HEK293T (cell line): ENCODE measurements at places on chromosomes 3 and 15.

DNA sequence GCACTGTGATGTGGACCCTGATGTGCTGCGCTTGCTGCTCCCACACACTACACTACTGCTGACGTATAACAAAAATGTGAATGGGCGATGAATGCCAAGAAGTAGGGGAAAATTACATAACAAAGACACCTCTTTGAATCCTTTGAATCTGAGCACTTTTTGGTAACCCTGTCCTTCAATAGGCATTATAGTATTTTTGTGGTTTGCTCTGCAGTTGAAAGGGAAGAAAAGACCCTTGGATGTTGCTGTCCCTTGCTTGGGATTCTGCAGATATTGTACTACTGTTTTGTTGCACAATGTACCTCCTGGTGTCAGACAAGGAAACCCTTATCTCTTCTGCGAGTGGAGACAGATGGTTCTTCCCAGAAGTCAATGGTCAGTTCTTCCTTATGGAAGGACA, 124.8 kb upstream of the UBE3A start:
- no peak for DNase-seq

- no peak for DNase-seq
These were observed 31.7 kb downstream of the HMCES start for GRCh38 chr3:129310111-129311011.

DNA sequence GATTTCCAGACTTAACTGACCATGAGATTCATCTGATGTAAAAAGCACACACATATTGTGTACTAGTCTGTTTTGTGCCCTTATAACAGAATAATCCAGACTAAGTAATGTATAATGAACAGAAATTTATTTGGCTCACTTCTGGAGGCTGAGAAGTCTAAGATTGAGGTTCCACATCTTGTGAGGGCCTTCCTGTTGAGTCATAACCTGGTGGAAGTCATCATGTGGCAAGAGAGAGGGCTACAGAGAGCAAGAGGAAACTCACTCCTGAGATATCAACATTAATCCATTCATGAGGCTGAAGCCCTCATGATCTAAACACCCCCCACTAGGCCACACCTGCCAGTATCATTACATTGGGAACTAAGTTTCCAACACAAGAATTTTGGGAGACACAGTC, 977.6 kb downstream of the MCTP2 start:
- no peak for DNase-seq

GRCh38 chr15:56971571-56971970, 53.1 kb downstream of the TCF12 start:
- DNase-seq, result no peak

- no peak for DNase-seq
These were observed 467 bp downstream of the PIF1 start for GRCh38 chr15:64824929-64825430.

DNA sequence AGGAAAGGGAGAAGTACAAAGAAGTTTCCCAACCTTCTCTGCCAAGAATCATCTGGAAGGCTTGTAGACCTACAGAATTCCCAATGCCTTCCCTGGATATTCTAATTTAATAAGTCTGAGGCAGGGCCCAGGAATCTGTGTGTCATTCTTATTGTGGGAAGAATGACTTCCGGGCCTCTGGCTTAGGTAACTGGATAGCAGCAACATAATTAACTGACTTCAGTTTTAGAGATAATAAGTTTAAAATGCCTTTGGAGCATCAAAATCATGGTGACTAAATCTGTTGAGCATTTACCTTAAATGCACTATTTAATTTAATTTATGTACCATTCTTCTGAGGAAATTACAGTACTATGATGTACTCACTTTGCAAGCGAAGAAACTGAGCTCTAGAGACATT, 44.3 kb upstream of the TM4SF1 start:
- no peak for DNase-seq

DNA sequence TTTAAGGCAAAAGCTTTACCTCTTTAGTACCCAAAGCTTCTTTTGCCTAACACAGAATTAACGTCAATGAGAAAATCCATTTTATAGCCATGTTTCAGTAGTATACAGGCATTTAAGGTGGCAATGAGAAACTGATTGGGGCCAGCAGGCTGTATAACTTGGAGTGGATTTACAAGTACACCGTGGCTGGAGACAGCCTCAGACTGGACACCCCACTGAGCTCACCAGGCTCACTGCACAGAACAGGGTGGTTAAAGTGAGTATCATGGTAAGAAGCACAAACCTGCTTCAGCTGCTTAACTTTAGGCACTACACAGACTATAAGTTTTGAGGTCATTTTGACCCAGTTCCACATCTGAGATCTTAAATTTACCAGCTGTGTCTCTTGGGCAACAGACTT, 8.9 kb downstream of the CPOX start:
- DNase-seq, result no peak

DNA sequence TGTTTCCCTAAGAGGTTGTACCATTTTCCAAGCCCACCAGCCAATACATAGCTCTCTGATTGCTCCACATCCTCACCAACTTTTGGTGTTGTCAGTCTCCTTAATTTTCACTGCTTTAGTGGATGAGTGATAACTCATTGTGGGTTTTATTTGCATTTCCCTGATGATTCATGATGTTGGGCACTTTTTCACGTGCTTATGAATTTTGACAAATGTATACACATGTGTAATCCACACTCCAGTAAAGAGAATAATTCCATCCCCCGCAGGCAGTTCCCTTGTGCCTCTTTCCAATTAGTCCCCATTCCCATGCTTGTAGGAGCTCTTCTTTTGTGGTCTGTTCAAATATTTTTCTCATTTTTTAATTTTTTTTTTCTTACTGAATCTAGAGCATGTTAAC, 52.4 kb downstream of the ANP32A start:
- no peak for DNase-seq

DNA sequence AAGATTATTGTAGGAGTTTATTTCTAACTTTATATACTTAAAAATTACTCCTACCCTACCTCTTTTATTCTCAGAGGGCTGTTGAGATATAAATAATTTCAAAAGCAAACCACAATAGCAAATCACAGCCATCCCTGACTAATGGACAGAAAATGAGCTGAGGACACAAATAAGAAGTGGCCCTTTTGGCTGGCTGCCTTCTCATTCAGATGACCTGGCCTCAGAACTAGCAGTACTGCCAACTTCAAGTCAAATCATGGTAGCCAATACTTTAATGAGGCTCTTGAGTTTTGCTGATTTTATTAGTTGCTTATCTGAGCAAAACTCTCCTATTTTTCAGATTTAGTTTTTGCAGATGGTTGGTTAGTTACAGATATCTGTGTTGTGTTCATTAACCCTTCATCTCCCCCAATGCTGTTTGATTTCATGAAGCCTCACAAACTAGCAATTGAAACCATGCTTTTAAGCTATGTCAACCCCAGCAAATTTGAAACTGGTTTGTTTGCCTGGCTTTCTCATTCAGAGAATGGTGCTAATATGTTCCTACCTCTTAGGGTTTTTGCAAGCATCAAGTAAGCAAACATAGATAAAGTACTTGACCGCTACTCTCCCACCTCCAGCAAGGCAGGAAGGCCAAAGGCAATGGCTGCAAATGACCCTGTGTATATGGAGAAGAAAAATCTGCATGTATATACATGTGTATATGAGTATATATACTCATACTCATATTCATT, 73.4 kb upstream of the HACD2 start:
- no peak for DNase-seq

- DNase-seq, result no peak
These were observed 9.6 kb upstream of the LRRC2 start for GRCh38 chr3:46575577-46576222.

- no peak for DNase-seq
These were observed 241.9 kb downstream of the NTRK3 start for GRCh38 chr15:88014454-88015160.

GRCh38 chr3:174958671-174959328, 99.7 kb downstream of the NAALADL2 start:
- DNase-seq, result no peak

- no peak for DNase-seq
These were observed 237.7 kb upstream of the AZI2 start for GRCh38 chr3:28586325-28586724.

DNA sequence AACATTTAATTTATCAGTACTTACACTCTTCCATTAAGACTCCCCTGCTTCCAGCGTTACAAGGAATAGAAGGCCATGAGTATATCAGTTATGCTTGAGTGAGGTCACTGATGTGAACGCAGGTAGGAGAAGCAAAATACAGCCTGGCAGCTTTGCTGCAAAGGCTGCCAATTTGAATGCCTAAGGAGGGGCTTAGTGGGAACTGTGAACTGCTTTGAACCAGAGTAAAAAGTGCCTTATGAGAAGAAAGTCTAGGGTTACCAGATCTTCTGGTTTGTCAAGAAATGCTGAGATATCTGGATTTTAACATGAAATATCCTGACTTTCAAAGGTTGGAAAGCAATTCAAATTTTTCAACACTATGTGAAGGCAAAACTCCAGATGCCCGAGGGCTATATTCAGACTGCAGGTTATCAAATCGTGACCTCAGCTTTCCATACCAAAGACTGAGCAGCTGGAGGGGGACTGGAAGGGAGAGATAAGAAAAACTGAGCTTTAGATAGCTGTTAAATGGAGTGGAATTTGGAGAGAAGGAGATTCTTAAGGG, 446.3 kb upstream of the NECTIN3 start:
- no peak for DNase-seq

DNA sequence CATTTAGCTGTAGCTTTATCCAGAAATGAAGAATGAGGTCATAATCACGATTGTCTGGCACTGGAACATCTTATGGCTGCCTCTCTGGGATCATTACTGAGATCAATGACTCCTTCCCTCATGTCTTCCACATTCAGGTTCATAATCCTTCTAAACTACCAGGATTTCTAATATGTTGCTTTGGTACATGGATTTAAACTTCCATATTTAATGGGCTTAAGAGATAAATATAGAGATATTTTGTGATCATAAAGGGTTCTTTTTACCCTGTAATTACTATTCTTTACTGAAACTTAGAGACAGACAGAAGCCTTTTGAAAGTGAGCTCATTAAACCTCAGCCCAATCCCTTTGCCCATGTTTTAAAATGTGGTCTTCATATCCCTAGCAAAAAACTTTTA, 575.4 kb upstream of the ALCAM start:
- DNase-seq, result no peak

DNA sequence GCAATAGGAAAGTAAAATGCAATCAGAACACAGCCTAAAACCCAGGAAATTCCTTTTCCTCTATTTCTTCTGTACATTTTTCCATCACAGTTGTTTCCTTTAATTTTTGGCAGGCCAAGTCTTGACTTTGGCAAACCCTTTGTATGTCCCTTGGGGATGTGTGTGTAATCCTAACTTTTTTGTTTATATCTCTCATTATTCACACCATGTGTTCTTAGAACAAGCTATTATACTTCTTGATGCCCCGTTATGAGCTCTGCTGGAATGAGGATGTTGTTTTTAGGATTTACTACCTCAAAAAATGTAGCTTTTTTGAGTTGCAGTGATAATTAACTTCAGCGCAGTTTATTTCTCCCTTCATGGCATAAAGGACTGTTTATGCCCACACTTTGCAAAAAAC, 123.4 kb downstream of the ABI3BP start:
- no peak for DNase-seq

DNA sequence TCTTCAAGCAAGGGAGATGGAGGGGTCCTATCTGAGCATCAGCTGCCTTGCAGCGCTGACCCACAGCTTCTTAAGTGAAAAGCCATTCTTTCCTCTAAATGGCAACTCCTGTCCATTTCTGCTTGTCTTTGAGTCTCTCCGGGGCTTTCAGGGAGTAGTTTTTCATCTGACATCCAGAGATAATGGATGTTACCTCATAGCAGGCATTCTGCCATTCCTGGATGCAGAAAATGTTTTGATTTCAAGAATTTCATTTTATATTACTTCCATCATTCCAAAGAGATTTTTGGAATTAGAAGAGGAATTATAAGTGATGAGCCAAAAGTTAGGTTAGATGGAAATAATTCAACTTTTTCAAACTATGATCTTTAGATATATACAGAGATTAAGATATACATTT, 44.9 kb upstream of the GABRG3 start:
- no peak for DNase-seq

DNA sequence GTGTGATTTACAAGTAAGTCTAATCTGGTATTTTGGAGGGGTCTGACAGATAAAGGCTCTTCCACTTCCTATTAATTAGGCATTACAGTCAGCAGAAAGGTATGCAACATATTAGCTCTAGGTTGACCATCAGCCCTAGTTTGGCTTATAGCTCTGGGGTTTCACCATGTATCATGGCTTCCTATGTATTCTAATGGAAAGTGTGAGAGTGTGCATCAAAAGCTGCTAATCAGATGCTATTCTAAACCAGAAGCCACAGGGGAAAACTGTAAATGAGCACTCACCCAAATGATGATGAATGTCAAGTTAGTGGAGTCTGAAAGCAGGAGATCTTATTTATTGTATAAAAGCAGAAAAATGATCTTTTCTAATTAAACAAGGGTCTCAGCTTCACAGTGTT, 149.2 kb upstream of the MITF start:
- DNase-seq, result no peak

DNA sequence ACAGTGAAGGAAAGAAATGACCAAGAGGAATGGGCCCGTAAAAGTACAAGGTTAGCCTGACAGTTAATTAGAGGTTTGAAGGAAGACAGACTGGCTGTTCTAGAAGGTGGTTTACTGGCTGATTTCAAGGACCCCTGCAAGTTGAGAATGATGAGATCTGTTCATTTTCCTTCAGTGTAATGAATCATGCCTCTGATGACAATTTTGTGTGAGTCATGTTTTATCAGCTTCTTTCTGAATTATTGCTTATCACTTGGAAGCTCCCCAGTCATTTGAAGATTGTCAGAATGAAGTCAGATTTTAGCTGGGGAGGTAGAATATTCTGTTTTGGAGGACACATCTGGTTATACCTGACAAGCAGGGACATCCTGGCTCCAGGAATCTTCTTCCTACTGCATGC, 50.6 kb downstream of the DRD3 start:
- DNase-seq, result no peak

GRCh38 chr3:188824566-188824965, 347.2 kb upstream of the TPRG1 start:
- DNase-seq, result no peak

- DNase-seq, result no peak
These were observed 30.6 kb downstream of the PTX3 start for GRCh38 chr3:157467200-157467599.

- DNase-seq, result no peak
These were observed 2.3 kb downstream of the GLYCTK start for GRCh38 chr3:52289747-52290595.

- no peak for DNase-seq
These were observed 17.4 kb upstream of the LDHAL6B start for GRCh38 chr15:59189241-59189640.
